ENCODE measurements at places on chromosomes 16 and 17.

DNA sequence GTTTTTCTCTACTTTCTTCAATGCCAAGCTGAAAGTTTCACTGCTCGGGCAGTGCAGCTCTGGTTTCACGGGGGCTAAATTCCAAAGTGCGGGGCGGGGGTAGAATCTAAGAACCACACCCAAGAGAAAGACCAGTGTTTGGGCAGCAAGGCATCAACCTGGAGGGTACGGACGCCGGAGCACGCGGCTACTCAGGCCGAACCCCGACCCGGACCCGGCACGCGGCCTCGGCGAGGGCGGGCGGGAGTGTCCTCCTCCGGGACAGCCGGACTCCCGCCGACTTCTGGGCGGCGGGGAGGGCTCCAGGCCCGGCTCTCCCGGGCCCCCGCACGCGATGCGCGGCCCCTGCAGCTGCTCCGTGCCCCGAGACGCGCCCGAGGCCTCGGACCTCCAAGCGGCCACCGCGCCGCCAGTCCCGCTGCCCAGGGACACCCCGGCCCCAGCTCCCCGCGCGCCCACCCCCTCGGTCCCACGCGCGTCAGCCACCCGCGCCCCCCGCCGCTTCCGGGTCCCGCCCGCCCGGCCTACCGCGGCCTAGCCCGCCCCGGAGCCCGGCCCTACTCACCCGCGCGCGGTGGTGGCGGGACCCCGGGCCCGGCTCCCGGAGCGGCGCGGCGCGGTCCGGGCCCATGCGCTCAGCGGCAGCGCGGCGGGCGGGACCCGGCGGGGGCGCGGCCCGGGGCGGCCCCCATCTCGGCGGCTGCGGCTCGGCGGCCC is 561 bp downstream of the AXIN1 start:
- DNase-seq: peak; percentile 25

DNA sequence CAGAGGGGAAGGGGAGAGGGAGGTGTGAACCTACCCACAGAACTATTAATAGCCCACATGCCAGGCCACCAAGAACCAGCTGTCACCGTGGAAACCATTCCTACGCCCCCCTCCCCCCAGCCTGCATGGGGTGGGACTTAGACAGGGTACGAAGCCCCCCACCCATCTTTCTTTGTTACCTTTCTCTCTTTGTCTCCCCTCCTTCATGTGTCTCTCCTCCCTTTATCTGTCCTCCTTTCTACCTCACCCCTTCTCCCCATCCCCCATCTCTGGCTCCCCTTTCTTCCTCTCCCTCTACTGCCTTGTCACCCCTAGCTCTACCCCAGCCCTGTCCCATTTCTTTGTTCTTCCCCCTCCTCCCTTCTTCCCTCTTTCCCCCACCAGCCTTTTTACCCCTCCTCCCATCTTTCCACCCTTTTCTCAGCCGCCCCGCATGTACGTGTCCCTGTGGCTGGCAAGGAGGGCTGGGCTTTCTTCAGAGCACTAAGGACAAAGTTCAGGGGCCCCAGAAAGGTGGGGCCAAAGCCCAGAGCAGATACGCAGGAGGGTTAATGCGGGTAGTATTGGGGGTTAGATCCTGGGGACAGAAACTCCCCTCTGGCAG is 8.0 kb downstream of the THRA start:
- DNase-seq: no peak

GRCh38 chr17:39863918-39864746 is at the start of gene IKZF3:
Gene IKZF3 (minus strand): TSS chr17:39864312. CDS start chr17:39864126, 186 bp downstream.
- peak; percentile 43 for DNase-seq

GRCh38 chr17:74754832-74755231 is 6.4 kb downstream of the NHERF1 start:
- DNase-seq: no peak

GRCh38 chr16:3509470-3509928 is 8.7 kb downstream of the CLUAP1 start:
- DNase-seq: no peak

GRCh38 chr17:63498626-63499195 is 21.9 kb downstream of the ACE start:
- DNase-seq: peak; percentile 24

DNA sequence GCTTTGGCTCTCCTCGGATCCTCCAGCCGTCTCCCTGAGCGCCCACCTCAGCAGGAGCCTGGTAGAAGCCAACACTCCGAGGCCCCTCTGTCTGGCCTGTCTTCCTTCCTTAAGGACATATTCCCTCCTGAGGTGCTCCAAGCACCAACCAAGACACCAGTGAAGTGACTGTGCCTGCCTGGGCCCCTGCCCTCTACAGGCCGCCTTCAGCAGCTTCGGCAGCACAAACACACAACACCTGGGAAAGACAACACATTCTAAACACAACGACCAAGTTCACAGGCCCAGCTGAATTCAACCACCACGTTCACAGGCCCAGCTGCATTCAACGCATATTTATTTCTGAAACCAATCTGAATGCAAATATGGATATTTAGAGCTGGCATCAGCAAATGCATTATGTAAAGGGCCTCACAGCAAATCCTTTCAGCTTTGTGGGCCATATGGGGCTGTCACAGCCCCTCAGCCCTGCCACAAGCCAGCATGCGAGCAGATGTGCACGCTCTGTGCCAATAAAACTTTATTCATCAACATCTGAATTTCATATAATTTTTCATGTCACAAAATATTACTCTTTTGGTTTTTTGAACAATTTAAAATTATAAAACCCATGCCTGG is 12.2 kb downstream of the GALNS start:
- DNase-seq: no peak

DNA sequence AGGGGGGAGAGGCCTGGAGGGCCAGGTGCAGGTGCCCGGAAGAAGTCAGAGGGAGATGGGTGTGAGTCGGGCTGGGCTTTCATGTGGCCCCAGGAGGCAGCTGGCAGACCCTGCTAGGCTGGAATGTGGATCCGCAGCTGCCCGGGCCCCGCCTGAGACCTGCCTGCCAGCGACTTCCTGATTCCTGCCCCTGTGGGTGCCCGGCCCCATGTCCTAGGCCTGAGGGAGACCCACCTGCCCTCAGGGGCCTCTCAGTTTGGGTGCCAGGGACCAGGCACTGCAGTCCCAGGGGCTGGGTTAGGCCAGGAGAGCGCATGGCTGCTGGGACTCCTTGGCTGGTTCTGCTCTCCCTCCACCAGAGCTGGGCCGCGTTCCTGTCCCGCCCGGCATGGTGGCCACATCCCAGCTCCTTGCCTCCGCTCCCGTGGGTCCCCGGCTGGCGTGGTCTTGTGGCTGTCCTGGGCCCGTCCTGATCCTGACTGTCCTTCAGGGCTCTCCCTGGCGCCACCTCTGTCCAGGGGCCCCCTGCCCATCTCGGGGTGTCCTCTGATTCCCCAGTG is 22.1 kb upstream of the SPNS2 start:
- no peak for DNase-seq

GRCh38 chr16:53597776-53598175 is 94.8 kb upstream of the AKTIP start:
- DNase-seq: no peak

All from inflammatory macrophage (primary cell).